ENCODE measurements at places on chromosomes 11 and 22. TPM values are rescaled to one million over a fixed set of nuclear protein-coding genes. Genes with fewer than 3 reads are reported as not detected.

GRCh38 chr22:44609400-44609988 is 92.5 kb upstream of the PRR5 start:
- no peak for DNase-seq

GRCh38 chr22:42281284-42281683 is 10.8 kb upstream of the TCF20 start:
- DNase-seq = no peak

GRCh38 chr11:107307991-107308390 is 149.6 kb downstream of the CWF19L2 start:
- no peak for DNase-seq

GRCh38 chr11:61694946-61695706 is 14.9 kb downstream of the DAGLA start:
- no peak for DNase-seq

- DNase-seq = no peak
Measured at GRCh38 chr11:15724601-15725000, 609.9 kb downstream of the INSC start.

The ELFN2 gene
- 0.28 TPM for total RNA-seq
